ENCODE measurements at places on chromosomes 12 and 14.

- no peak for DNase-seq
Observed at GRCh38 chr12:78494911-78495310, 369.7 kb upstream of the SYT1 start.

DNA sequence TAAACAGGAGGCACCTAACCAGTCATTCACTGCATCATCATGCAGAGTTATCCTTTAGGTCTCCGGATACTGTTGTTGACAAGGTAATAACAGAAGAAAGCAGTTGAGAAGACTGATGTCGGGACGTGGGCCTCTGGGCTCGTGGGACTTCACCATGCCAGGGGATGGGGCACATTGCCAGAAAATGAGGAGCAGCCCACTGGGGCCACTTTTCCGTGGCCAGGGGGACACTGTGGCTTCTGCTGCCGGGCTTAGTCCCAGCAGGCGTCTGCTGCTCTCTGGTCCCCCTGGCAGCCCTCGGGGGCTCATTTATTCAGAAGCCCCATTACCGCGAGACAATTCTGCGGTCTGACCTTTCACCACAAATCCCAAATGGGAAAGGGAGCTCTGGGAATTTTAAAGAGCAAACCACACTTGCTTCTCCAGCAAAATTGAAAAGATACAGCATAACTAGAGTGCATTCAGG lies 201.2 kb downstream of the DAD1 start:
- no peak for DNase-seq

GRCh38 chr12:127625176-127625771 lies 641.7 kb upstream of the TMEM132C start:
- DNase-seq = no peak

DNA sequence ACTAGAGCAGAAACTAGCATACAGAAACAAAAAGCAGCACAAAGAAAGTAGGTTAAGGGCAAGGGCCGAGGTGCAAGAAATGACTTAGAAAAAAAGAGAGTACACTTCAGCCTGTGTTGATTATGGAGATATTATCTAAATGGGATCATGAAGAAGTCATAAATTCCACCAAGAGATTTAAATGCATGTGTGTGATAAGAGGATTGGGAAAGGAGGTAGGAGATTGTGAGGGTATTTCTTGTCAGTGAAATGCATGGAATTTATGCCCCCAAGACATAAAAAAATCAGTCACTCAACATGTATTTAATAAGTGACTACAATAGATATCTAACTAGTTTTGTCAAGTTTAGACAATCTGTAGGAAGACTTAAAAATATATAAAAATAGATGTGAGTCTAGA lies 976.2 kb upstream of the LRFN5 start:
- no peak for DNase-seq

All from effector CD8-positive, alpha-beta T cell (primary cell).